Breast epithelium (tissue), 4 donors: ENCODE measurements at places on chromosomes 12 and 14. TPM values are rescaled to one million over a fixed set of nuclear protein-coding genes. Genes with fewer than 3 reads are reported as not detected.

AQP6 gene
- total RNA-seq = 0.16 TPM

DNA sequence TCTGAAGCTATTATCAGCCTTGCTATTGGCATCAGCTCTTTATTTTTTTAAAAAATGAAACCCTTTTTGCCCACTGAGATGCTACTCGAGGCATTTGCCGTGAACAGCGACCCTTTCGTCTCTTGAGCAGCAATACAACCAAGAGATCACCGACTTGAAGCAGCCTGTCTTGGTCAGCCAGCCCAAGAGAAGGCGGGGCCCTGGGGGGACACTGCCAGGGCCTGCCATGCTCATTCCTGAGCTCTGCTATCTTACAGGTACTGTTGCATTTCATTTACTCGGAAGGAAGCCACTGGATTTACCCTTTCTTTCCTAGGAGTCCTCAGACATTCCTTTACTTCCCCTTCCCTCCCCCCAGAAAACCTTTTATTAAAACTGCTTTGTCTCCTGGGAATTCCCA is 16.7 kb downstream of the PIWIL1 start:
- no peak for DNase-seq
- H3K36me3 ChIP-seq = no peaks in the 10 kb centered on the region
- no peak overlapping the region for H3K27ac ChIP-seq

TMEM253 gene
- total RNA-seq = 0.98 TPM

NGB gene
- not detected for total RNA-seq

NEUROD4 gene
- not detected for total RNA-seq

ESPL1 gene
- 1.3 TPM for total RNA-seq

GRCh38 chr14:93859957-93860356 is 67.2 kb upstream of the FAM181A start:
- H3K36me3 ChIP-seq = no peaks in the 10 kb centered on the region
- H3K27me3 ChIP-seq = no peaks in the 10 kb centered on the region
- DNase-seq = peak; percentile 67

SRRM4 gene
- not detected for total RNA-seq
